Fibroblast of lung (primary cell): ENCODE measurements at places on chromosomes 3 and 15. TPM values are rescaled to one million over a fixed set of nuclear protein-coding genes. Genes with fewer than 3 reads are reported as not detected.

Gene ISLR2
- polyA plus RNA-seq = not detected in 2 replicates

Gene TNFAIP8L3
- polyA plus RNA-seq = 0.57 and 3.9 TPM in 2 replicates

Gene AAGAB
- polyA plus RNA-seq = 53.8 and 62.5 TPM in 2 replicates

Gene ATP10A
- 9.0 and 13.8 TPM in 2 replicates for polyA plus RNA-seq

Gene CELF6
- 0.08 TPM in 1 of 2 replicates, not detected in the other for polyA plus RNA-seq

Gene NRROS
- 0.08 and 0.43 TPM in 2 replicates for polyA plus RNA-seq

Gene OSBPL10
- 7.5 and 9.9 TPM in 2 replicates for polyA plus RNA-seq

Gene SH2D7
- 0.03 TPM in 1 of 2 replicates, not detected in the other for polyA plus RNA-seq

Gene TGM5
- 0.03 TPM in 1 of 2 replicates, not detected in the other for polyA plus RNA-seq

Gene DUOXA2
- not detected in 2 replicates for polyA plus RNA-seq

Gene TF
- polyA plus RNA-seq = 0.01 and 0.05 TPM in 2 replicates
